ENCODE measurements at places on chromosomes 1 and 21. TPM values are rescaled to one million over a fixed set of nuclear protein-coding genes. Genes with fewer than 3 reads are reported as not detected.

The OXCT2 gene
- total RNA-seq = 0.69 TPM

The LAMTOR2 gene
- 35.1 TPM for total RNA-seq

The OPRD1 gene
- total RNA-seq = 1.7 TPM

The HSD3B1 gene
- total RNA-seq = not detected

The CATSPER4 gene
- not detected for total RNA-seq

The S100A8 gene
- total RNA-seq = not detected

The MPZ gene
- 2.5 TPM for total RNA-seq

Measured in melanocyte of skin (primary cell).